ENCODE measurements at places on chromosomes 12 and 14.
A peak's percentile ranks its signal among the peaks of the same experiment; 100 is the strongest.

- DNase-seq: peak; percentile 35
These were observed 115.0 kb downstream of the BTG1 start for GRCh38 chr12:92030618-92031017.

GRCh38 chr14:77124345-77125280, 17.0 kb downstream of the ZDHHC22 start:
- peak; percentile 31 for DNase-seq

DNA sequence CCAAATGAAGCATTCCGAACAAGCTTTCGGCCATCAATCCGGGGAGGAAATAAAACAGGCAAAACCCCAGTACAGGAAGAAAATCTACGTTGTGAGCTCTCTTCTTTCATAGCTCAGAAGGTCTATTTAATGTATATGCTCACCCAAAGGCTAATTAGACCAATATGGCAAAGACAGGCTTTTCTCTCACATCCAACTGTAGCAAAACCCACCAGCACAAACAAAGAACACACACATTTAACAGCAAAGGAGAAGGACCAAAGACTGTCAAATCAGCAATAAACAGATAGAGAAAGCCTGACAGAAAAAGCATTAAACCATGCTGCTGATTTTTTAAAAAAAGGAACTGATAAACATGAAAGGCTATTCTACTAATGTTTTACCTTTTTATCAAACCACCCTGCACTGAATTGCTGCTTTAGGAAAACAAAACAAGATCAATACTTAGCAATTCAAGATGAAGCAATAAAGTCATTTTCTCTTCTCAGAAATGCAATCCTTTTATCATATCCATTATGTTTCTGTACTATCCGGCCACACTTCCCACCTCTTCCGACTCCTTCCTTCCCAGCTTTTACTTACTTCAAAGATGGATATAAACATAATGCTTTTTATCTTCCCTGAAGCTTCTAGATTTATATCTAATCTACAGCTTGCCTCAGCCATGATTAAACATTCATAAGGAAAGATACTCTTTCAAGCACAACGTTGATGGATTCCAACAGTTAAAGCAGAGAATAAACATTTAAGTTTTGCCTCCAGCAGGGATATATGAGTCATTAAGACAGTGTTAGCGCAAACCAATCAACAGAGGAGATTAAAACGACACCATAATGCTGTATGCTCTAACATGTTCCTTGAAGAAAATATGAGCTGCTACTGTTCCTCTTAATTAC, 74.6 kb upstream of the BBS10 start:
- DNase-seq: peak; percentile 61

DNA sequence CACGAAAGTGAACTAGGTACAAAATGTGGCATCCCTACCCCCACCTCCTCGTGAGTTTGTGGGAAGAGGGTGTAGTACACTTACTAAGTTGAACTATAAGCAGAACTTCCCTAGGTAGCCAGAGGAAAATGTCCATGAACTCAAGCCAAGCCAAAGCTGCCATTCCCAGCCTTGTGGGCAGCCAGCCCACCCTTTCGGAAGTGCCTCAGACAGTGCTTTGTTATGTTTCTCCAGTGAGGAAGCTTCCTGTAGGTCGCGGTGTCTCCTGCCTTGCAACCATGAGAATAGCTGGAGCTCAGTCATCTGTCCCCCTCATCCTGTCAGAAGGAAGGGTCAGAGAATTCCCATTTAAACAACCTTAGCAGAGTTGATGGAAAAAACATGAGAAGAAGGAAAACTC, 266.9 kb downstream of the DUSP6 start:
- no peak for DNase-seq

DNA sequence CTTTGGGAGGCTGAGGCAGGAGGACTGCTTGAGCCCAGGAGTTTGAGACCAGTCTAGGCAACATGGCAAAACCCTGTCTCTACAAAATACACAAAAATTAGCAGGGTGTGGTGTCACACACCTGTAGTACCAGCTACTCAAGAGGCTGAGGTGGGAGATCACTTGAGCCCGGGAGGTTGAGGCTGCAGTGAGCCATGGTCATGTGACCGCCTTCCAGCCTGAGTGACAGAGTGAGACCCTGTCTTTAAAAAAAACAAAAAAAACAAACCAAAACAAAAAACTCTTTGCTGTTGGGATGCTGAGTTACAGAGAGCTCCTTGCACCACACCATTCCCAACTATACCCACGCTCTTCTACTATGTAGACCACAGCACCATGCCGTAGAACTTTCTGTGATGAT, 221.2 kb downstream of the PPM1H start:
- no peak for DNase-seq

GRCh38 chr12:61654698-61655097, 605.5 kb upstream of the USP15 start:
- no peak for DNase-seq

DNA sequence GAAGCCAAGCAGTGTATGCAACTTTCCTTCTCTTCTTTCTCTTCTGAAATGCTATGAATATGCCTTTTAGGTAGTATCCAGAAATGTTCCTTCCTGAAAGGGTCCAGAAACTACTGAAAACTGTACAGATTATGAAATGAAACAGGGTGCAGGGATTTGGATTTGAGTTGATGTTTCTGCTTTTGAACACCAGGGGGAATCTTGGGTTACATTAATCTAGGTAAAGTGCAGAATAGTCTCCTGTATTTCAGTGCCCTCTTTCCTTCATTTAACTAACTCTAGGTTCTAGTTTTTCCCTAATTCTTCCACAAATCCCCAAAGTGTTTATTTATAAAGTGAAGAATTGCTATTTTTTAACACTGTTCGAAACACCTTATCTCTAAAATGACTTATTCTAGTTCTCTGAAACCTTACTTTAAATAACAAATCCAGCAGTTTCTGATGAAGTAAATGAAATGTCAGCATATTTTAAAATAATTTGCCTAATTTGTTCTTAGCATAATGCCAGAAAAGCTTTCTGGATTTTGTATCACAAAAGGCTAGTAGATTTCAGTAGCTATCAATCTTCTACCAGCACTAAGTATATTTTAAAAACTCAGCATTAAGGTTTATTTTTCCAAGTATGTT, 111.9 kb downstream of the LRRK2 start:
- peak; percentile 17 for DNase-seq

DNA sequence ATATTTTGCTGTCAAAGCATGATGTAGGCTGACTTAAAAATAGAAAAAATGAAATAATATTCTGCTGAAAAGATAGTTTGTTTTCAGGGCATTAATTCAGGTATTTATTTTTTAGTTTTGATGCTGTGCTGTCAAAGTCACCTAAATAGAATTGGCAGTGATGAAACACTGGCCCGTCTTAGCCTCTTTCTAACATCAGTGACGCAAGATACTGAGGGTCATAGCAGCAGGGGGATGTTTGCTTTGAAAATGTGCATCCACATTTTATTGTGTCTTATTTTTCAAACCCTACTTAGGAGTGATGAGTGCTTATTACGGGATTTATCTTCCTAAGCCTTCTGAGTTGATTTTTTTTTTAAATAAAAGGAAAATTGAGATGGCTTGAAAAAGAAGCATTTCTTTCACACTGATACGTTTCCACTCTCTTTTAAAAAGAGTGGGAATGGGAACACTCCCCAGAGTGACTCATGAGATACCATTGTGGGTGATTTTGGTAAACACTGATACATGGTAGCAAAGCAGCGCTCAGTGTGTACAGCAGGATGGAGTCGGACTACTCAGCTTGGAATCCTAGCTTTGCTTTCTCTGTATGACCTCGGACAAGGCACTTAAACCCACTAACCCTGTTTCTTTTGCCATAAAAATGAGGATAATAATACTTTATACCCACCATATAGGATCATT, 290.8 kb downstream of the ERC1 start:
- peak; percentile 79 for DNase-seq

DNA sequence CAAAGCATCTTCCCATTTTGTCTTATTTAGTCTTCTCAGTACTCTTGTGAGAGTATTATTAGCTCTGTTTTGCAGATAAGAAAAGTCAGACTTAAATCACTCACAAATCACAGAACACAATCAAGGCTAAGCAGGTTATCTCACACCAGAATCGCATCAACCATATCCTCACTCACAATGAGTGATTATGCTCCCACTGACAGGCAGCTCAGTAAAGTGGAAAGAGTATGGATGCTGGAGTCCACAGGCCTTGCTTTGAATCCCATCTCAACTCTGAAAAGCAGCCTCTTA, 43.1 kb downstream of the TTC7B start:
- DNase-seq: no peak

- DNase-seq: no peak
These were observed 461.4 kb downstream of the NRXN3 start for GRCh38 chr14:78631551-78631950.

DNA sequence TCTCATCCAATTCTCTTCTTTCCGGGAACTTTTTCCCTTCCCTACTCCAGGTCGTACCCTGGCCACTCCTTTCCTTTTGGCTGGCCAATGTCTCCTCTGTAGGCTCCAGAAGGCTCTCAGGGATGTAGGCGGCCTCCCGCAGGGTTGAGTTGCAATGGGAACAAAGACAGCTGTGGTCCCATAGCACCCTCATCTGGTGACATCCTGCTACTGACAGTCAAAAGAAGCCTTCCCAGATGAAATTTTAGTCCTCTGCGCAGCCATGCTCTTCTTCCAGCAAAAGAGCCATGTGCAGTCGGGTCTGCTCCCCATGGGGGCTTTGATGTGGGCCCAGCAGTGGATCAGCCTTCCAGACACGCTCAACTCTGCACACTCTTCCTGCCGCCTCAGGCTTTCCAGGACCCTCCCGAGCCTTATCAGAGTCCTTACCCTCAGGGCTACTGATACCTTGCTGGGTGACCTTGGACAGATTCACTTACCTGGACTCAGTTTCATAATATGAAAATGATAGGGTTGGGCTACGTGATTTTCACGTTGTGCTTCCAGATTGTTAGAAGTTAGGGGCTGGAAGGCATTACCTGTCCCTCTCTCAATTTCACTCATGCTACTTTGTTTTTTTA, 5.5 kb upstream of the CELA1 start:
- peak; percentile 68 for DNase-seq
